Calu3 (cell line): ENCODE measurements at places on chromosomes 7 and 10.

GRCh38 chr10:46216003-46216634 is 70.7 kb upstream of the ANTXRL start:
- DNase-seq: no peak

DNA sequence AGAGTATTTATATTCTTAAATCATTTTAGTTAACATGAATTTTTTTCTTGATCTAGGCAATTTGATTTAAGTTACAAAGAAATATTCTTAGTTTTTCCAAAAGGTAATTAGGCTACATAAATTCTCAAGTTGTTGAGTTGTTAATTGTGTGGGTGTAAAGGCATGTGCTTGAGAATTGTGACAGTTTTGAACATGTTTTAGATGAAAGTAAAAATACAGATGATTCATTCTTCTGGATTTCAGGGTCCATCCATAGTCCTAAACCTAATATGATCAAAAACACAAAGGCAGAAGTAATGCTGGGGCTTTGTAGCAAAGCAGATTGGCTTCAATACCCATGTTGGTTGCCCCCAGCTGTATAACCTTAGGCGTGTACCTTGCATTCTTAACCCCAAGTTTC is 127.9 kb downstream of the CPED1 start:
- no peak for DNase-seq

GRCh38 chr10:72645263-72645858 is 19.5 kb upstream of the MICU1 start:
- DNase-seq: no peak

- no peak for DNase-seq
Observed at GRCh38 chr7:112788778-112789343, 1.3 kb downstream of the TMEM168 start.

DNA sequence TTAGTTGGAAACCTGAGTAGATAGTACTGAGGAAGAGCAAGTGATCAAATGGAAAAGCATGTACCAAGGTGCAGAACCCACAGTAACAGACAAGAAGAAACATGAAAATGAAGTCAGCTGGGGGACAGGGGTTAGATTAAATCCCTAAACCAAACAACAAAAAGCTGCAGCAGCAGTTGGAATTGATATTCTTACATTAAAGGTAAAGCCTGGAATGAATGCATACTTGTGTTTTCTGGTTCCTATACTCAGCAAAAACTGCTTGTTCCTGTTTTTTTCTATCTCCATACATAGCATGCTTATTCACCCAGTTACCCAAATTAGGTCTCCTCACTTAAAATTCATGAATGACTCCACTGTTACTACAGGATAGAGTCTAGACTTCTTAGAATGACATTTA is 92.4 kb downstream of the TPST1 start:
- no peak for DNase-seq

- DNase-seq: no peak
Observed at GRCh38 chr7:9608560-9608959, 1175.2 kb downstream of the NXPH1 start.

DNA sequence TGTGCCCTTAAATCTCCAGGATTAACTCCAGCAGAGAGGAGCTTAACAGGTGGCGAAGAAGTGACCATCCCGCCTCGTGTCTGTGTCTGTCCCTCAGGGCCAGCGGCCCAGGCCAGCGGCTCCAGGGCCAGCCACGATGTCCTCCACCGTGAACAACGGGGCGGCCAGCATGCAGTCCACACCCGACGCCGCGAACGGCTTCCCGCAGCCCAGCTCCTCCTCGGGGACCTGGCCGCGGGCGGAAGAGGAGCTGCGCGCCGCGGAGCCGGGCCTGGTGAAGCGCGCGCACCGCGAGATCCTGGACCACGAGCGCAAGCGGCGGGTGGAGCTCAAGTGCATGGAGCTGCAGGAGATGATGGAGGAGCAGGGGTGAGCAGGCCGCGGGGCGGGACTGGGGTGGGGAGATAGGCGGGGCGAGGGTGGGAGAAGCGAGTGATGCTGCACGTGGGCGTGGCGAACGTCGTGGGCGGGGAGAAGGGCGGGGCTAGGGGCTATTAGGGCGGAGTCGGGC is 33.3 kb downstream of the SRRM3 start:
- peak; percentile 63 for DNase-seq

DNA sequence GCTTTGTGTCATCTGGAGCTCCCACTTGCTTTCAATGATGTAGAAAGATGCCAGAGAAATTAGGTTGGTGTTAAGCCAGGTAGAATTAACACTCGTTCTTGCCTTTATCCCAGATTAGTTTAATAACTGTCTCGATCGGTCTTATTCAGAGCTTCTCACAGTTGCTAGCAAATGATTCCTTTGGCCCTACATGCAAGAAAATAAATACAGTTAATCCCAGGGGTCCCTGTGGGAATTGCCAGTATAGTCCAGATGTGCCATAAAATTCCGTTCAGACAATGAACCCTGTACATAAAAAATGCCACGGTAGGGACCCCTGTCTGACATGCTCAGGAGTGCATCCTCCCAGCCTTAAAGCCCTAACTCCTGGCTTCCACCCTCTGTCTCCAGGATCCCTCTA is 207.5 kb downstream of the ARHGAP12 start:
- DNase-seq: no peak

DNA sequence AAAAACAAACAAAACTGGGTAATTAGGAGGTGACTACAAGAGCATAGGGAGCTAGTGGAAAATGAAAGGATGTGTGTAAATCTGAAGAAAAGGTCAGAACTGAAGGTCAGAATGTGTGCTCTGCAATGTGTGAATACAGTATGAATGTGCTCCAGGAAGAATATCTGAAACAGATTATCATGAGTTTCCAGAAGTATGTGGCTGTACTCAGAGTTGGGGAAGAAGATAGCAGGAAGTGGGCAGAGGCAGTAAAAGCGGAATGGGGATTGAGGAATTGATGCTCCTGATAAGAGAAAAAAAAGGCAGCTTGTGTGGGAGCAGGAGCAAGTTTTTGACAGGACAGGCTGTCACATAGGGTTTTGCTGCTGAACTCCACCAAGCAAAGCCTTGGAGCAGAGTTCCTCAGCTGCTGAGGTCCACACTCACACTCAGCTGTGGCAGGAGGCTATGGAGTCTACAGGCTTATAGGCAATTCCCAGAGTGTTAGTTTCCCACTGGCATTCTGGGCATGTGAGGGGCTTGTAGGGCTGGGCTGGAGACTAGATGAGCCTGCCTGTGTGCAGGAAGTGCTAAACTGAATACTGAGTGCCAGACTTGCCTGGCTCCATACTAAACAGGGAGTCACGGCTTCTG is 22.9 kb downstream of the H2AZ2 start:
- no peak for DNase-seq

GRCh38 chr7:134996097-134996550 is 9.8 kb downstream of the AGBL3 start:
- DNase-seq: no peak

DNA sequence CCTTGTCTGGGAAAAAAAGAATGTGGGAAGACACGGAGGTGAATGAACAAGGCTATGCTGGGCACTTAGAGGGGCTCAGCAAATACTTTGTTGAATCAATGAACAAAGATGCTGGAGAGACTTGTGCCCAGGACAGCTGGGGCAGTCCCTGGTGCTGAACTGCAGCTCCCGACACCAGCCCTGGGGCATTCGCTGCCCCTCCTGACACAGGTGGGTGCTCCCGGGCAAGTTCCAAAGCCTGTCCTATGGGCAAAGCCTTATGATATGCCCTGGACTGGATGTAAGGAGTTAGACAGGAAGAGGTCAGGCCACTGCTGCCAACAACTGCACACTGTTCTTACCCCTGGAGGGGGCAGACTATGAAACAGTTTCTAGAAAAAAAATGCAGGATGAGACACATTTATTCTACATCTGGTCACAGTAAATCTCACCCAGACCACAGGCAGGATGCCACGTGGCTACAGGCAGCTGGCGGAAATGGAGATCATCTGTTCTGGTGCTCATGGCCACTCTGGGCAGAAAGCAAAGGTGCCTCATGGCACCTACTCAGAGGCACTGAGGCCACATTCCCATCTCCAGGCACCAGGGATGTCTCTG is 21.9 kb upstream of the FRAT2 start:
- DNase-seq: no peak

- no peak for DNase-seq
Observed at GRCh38 chr10:22900841-22901601, 26.8 kb upstream of the ARMC3 start.

GRCh38 chr10:86795353-86795752 is 38.9 kb downstream of the BMPR1A start:
- no peak for DNase-seq

GRCh38 chr10:97762056-97762455 is 9.7 kb downstream of the SFRP5 start:
- DNase-seq: no peak

DNA sequence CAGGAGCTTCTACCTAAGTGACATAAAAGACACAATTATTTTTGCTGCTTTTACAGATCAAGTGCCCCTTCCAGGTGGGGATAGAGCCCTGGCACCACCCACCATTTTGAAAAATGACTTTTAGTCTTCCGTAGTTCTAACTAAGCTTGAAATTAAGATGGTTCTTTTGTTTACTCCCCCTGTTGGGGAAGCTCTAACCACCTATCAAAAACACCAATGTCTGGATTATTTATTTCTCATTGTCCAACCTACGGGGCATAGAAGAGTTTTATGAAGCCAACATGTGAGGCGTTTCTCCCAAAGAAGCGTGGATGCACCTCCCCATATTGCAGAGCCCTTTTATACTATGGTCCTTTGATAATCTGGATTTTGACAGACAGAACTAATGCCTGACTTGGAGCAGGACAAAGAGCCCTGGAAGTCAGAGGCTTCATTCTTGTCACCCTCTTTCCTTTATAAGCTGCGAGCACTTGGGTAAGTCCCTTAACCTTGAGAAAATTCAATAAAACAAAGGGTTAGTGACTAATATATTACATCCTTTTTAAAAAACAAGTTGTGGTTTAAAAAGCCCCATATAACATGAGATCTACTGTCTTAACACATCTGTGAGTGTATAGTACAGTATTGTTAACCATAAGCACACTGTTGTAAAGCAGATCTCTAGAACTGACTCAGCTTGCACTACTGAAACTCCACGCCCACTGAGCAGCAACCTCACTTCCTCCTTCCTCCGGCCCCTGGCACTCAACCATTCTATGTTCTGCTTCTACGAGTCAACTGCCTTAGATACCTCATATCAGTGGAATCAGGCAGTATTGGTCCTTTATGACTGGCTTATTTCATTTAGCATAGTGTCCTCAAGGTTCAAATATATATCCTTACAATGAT is 67.5 kb downstream of the ATXN7L1 start:
- peak; percentile 41 for DNase-seq

- no peak for DNase-seq
Observed at GRCh38 chr7:110898516-110898915, 192.4 kb upstream of the LRRN3 start.

GRCh38 chr10:123535386-123535785 is 130.8 kb upstream of the GPR26 start:
- DNase-seq: no peak

DNA sequence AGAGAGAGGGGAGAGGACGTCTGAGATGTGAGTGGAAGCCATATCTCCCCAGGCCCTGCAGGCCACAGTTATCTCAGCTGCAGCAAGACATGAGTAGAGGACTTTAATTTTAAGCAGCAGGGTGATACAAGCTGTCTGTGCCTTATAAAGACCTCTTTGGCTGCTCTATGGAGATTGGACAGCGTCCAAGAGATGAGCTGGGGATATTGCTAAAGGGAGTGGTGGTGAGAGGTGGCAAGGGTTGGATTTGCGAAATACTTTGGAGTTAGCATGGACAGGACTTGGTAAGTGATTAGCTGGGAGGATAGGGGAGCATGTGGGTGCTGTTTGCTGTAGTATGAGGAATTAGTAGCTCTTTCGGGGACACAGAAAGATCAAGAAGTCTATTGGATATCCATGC is 191.8 kb downstream of the CACNB2 start:
- DNase-seq: no peak

DNA sequence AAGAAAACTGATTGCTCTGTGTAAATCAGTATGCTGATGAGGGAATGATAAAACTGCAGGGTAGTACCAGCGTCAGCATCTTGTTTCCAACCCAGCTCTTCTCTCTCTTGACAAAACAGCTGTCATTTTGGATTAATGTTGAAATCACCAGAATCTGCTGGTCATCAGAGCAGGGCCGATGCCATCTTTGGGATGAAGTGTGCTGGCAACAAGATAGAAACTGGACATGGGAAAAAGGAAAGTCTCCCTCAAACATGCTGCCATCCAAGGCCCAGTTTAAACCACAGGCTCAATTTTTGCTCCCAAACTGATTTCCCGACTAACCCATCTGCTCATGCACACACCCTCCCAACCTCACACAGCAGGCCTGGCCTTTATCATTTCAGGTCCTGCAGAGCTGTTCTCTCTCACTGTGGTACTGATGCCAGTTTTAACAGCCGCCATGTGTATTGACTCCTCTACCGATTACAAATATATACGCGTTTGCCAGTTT is 285.2 kb downstream of the AUTS2 start:
- DNase-seq: no peak

DNA sequence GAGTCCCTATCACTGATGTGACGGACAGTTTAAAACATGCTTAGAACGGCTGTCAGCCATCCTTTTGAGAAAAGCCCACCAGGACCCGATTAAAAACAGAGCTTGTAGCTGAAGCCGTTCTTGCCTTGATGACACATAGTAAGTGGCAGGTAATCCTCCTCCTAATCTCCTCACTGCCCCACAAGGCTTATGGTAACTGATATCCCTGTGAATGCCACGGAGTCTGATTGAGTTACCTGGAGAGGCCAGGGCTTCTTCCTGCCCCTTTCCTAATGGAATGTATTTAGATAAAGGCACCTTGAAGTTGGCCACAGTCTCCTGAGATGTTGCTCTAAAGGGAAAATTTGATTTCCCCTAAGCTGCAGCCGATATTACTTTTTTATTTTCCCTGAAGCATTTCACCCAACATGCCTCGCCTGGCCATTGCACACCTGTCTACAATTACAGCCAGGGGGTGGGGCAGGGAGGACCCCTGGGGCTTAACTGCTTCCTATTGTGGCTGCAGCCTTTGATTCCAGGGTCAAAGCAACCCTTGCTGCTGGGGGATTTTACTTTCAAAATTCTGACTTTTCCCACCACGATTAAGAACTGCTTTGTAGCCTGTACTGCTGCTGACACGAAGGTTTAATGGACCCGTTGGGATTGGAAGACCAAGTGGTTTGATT is 169.0 kb upstream of the GPR26 start:
- DNase-seq: no peak

- DNase-seq: no peak
Observed at GRCh38 chr10:48691812-48692528, 7.3 kb downstream of the WDFY4 start.

DNA sequence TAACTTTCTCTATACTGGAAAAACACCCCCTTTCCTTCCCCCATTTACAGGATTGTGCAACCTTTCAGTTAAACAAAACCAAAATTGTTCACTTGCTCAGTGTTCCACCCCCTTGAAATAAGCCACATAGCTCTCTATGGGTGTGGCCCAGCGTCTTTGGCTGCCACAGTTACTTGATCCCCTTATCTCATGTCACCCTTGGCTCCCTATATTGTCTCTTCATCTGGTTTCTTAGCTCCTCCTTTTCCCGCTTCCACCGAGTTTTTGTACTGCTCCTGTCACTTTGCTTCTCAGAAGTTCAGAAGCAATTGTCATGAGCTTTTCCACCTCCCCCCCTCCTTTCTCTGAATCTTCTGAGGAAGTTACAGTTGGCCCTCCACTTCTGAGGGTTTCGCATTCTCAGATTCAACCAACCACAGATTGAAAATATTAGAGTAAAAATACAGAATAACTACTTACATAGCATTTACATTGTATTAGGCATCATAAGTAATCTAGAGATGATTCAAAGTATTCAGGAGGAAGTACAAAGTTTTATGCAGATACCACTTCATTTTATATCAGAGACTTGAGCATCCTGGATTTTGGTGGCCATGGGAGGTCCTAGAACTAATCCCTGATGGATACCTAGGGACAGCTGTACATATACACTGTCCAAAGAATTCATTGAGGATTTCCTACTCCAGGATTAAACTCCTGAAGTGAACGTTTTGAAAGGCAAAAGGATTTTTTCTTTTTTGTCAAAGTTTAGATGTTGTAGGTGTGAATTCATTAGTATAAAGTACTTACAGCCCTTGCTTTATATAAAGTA is 60.4 kb downstream of the ADD3 start:
- peak; percentile 20 for DNase-seq
